Urinary bladder (tissue), 4 donors: ENCODE measurements at places on chromosomes 2 and 18.

GRCh38 chr18:60466677-60467076 lies 94.1 kb upstream of the MC4R start:
- DNase-seq = no peak

GRCh38 chr2:29601872-29602271 lies 319.5 kb downstream of the ALK start:
- no peak for DNase-seq

DNA sequence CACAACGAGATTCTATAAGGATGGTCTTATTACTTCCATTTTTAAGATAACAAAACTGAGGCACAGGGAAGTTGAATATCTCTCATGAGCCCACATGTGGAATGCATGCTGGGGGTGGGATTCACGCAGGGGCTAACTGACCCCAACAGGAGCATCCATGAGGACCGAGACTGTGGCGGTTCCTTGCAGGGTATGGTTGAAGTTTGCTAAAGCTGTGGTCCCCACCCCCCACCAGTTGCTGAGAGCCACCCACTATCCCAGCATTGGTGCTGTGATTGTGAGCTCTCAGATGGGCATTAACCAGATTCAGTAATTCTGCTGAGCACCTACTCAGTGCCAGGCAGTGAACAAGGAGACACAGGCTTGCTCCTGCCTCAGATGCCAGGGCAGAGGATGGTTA lies 116.0 kb upstream of the TEX51 start:
- no peak for DNase-seq

- peak; percentile 46 for DNase-seq
Measured at GRCh38 chr2:224401641-224402342, at the start of gene FAM124B. TSS of gene FAM124B (minus strand) at chr2:224402107. CDS start at chr2:224401768, 339 bp downstream.

GRCh38 chr18:24657444-24657842 lies 197.0 kb downstream of the HRH4 start:
- DNase-seq = no peak
